ENCODE measurements at places on chromosomes 2 and 18.

- DNase-seq: no peak
Observed at GRCh38 chr2:27954771-27955383, 64.3 kb downstream of the BABAM2 start.

- no peak for DNase-seq
Observed at GRCh38 chr2:220904015-220904414, 668.1 kb downstream of the EPHA4 start.

GRCh38 chr18:64444819-64445218, 295.9 kb upstream of the LINC00305 start:
- DNase-seq: no peak

- no peak for DNase-seq
Observed at GRCh38 chr2:168626647-168627046, 170.6 kb downstream of the CERS6 start.

DNA sequence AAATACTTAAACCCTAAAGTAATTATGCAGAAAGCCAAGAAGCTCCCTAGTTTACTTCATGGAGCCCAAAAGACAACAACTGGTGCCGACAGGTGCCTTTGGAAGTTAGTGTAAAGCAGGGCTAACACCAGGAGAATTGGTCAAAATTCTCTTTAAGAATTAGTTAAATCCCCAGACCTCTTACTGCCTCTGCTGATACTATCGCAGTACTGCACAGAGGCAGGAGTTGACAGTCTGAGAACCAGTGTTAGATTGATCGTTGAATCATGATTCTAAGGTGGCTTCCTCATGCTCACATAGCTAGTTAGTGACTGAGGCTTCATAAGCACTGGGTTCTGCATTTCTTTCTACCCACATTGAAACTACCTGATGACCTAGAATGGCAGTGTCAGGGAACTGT, 445.0 kb downstream of the XIRP2 start:
- no peak for DNase-seq

DNA sequence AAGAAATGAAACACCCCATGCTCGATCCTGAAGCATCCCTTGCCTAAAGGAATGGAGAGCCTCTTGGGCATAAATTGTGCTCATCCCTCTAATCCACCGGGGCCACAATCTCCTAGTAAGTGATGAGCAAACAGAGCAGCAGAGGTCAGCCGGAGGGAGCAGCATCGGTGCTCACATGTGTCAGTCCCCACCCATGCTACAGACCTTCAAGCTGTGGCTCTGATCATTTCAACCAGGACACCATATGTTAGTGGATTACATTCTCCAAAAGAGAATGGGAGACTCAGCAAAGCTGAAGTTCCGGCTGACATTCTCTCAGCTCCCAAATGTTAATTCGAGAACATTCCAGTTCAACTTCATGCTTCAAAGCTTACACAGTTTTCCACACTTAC, 75.6 kb downstream of the AAK1 start:
- no peak for DNase-seq

- no peak for DNase-seq
Observed at GRCh38 chr2:36762764-36763490, 66.4 kb downstream of the VIT start.

GRCh38 chr2:163669506-163669905, 66.3 kb downstream of the FIGN start:
- no peak for DNase-seq

DNA sequence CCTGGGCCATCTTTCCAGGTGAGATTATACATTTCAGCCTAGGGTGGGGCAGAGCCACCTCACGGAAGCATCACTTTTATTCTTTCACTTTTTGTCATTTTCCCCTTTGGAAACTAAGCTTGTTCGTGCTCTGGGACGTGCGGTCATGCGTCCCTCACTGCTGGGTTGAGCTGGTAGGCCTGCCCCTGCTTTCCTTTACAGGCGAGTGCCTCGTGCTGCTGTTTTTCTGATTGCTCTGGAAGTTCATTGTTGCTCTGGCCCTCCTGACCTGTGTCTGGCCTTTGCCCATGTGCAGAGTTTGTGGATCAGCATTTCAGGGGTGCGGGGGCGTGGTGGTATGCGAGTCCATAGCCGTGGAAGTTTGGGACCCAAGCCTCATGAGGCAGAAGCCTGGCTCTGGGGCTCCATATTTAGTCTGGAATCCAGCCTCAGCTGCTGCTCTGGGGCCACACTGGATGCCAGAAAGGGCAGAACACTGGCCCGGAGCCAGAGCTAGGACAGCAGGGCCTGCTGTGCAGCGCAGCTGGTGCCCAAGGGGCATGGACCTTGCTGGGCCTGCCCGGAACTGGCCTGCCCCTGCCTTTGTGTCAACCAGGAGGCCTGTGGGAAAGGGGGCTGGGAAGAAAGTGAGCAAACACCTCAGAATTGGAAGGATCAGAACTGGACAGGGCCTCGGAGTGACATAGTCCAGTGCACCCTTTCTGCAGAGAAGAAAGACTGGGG, 51.1 kb downstream of the CTIF start:
- no peak for DNase-seq

DNA sequence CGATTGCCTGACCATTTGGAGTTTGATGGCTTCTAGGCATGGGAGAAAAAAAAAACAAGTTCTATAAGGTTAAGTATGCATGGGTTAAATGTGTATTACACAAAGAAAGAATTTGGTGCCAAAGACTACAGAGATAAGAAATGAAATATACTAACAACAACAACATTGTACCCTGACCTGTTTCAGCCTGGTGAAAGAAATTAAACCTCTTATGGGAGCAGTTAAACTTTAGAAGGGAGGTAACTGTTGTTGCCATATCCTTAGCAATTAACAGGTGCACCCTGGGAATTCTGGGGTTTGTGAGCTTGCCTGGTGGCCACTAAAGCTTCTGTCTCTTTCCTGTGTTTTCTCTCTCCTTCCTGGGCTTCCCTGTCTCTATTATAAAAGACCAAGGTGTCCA, 6.5 kb upstream of the IFIH1 start:
- no peak for DNase-seq

DNA sequence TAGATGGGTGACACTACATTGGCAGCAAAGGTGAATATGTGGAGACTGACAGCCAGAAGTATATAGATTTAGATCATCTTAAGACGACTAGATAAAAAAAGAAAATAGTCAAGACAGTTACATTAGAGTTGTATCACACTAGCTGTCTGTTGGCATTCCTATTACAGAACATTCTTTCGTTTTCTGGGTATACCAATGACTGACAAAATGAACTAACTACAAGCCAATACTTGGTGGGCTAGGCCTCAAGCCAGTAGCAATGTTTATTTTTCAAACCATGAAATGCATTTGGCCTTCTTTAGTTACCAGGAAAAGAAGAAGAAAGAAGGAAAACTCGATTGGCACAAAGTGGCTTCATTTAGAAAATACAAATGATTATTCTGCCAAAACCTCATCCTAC, 944.9 kb upstream of the ZEB2 start:
- no peak for DNase-seq

DNA sequence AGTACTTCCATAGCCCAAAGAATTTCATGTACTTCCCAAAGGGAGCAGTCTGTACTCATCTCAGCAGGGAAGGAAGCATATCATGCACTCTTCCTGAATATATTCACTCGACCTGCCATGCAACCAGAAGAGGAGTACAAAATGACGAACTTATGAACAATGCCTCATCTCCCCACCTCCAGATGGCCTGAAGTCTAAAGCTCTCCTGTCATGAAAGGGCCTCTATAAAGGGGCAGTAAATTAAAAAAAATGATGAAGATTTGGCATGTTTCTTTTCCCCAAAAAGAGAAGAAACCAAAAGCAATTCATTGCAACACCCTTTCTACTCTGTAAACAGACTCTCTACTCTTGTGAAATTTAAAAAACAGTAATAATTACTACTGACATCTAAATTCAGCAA, 1601.1 kb downstream of the LRP1B start:
- DNase-seq: no peak

DNA sequence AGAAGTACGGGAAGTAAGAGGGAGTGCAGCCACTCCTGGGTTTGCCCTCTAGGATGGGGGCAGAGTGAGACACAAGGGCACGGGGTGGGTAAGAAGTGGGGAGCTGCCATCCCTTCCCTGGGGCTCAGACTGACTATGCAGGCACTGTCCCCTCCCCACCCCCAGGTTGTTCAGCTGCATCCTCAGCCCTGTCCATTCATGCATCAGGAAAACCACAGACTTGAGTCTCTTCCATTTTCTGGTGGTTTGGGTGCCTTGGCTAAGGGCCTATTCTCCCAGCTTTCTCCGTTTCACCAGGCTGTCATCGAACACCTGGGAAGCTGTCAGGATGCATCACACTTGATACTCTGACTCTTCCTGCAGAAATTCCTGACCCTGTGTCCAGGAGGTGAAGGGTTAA, 111.9 kb downstream of the TFCP2L1 start:
- DNase-seq: no peak

- no peak for DNase-seq
Observed at GRCh38 chr2:151338115-151338514, 19.3 kb upstream of the TNFAIP6 start.

DNA sequence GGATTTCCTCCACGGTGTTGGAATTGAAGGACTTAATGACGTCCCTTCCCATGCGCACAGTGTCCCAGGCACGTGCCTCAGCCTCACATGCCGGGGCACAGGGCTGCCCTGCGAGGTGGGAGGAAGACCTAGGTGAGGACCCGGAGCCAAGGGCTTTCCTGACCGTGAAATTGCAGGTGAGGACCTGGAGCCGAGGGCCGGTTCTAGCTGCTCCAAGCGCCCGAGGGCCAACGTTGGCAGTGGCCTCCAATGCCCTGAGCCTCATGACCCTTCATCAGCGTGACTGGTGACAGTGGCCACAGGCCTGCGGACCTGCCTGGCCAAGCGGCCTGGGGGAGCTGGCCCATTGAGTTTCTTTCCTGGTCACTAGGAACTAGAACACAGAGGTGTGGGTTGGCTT, 338.2 kb upstream of the MYT1L start:
- DNase-seq: no peak

DNA sequence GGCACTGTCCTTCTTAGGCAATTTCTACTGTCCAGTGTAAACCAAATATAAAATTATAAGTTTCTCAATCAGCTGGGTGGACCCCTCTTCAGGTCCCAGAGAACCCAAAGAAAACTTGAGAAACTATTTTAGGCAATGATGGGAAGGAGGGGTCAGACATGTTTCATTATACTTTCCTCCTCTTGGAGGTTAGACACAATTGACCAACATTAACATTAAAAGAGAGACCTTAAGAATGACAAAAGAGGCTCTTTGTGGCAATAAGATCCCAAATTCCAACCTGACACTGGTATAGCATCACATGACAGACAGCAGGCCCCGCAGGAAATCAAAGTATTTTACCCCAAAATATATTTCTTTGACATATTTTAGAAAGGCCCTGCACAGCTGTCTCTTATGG, 73.1 kb downstream of the LRRTM1 start:
- no peak for DNase-seq

DNA sequence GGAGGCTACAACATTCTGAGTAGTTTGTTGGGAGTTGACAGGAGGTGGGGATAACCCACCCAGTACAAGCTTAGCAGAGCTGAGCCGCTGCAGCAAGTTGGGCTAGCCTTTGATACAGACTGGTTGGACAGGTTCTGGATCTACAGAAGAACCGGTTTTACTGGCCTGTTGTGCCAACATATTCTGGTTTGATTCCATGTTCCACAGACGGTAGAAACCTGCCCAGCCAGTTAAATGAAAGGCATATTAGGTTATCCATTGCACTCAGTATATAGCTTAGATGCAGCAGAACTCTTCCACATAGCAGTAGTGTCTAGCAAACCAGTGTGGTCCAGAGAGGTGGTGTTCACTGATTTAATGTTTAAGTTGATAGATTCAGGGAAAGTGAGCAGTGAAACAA, 19.3 kb upstream of the RBBP8 start:
- no peak for DNase-seq

GRCh38 chr2:45891719-45892424, 240.4 kb downstream of the PRKCE start:
- no peak for DNase-seq

DNA sequence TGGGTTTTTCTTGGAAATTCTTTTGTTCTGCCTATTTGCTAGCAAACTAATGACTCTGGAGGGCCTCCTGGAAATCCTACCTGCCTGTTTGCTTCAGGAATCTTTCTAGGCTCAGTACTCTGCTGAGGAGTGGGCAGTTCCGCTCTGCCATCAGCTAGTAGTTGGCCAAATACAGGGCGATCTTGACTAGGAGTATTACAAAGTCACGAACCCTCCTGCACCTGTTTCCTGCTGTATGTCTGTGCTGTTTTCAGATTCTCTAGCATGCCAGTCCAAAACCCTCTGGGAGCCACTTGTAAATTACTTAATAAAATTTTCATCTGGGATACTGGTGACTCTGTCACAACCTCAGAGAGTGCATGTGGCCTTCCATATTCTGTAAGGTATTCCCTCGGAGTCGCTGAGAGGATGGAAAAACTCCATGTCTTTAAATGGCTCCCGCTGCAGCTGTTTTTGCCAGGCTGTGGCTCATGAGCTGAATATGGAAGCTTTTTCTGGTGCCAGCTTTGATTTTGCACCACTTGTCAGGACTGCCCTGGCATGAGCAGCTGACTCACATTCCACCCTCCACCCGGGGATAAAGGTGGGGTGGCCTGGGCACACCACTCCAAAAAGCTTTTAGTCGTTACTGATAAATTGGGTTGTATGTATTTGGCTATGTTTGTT, 123.0 kb downstream of the RTN4 start:
- DNase-seq: no peak

GRCh38 chr18:74497778-74498177, 1.6 kb downstream of the CNDP2 start:
- no peak for DNase-seq

GRCh38 chr18:59514203-59514602, 155.1 kb upstream of the LMAN1 start:
- DNase-seq: no peak

GRCh38 chr2:136246086-136246669, 128.2 kb upstream of the CXCR4 start:
- no peak for DNase-seq

- no peak for DNase-seq
Observed at GRCh38 chr2:132953771-132954170, 283.8 kb upstream of the LYPD1 start.

DNA sequence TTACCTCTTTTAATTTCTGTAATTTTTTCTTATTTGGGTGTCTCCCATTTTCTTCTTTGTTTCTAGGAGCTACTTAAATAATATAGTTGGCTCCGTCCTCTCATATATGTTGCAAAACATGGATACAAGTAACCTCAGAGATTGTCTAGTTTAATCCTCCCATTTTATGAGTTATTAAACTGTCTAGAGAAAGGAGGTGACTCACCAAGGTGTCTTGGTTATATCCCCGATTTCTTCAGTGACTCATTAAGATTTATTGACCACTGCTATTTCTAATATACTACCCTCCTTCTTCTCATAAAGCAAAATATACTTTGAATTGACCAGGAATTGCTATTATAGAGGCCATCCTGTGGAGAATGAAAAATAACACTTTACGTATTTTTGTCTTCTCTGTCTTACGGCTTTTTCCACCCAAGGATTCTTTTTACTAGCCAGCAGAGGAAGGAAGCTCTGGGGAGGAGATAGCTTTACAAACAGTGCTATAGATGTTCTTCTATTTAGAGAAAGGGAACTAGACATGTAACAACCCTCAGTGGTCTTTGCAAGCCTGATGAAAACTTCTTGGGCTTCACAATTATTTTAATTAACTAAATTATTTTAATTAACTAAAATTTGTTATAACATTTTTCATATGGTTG, 300.4 kb upstream of the TNP1 start:
- DNase-seq: no peak

- DNase-seq: no peak
Observed at GRCh38 chr2:176488431-176488830, 219.2 kb downstream of the MTX2 start.
